ENCODE measurements at places on chromosomes 4 and X.

- no peak for DNase-seq
These were observed 4.0 kb downstream of the CDKN2AIP start for GRCh38 chr4:183448436-183448835.

DNA sequence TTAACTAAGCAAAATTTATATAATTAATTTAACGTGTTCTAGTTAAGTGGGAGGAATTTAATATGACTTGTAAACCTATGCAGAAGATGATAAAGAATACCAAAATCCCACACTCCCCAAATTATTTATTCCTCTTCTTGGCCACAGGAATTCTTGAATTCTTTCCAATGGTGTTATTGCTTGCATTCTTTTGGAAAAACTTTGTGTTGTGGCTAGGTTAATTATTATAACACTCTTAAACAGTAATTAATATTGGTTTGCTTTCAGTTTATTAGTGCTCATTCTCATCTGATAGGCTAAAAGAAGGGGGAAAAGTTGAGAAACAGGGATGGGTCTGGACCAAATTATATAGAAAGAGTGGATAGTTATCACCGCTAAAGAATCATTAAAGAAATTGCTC, 141.5 kb upstream of the PABPC4L start:
- no peak for DNase-seq

- no peak for DNase-seq
These were observed 53.5 kb downstream of the TBC1D14 start for GRCh38 chr4:6963139-6963611.

- peak; percentile 32 for DNase-seq
These were observed 327.3 kb downstream of the MAPK10 start for GRCh38 chr4:86032476-86033022.

DNA sequence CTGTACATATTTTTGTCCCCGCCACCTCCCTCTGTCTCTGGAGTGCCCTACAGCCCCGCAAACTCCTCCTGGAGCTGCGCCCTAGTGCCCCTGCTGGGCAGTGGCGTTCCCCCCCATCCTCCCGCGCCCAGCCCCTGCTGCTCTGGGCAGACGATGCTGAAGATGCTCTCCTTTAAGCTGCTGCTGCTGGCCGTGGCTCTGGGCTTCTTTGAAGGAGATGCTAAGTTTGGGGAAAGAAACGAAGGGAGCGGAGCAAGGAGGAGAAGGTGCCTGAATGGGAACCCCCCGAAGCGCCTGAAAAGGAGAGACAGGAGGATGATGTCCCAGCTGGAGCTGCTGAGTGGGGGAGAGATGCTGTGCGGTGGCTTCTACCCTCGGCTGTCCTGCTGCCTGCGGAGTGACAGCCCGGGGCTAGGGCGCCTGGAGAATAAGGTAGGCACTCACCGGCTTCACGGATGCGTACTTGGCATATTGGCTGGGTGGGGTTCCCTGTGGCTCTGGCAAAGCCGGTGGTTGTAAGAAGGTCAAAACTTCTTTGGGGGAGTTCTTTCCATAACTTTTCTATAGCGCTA, 653 bp downstream of the HHIP start:
- DNase-seq: peak; percentile 46
